ENCODE measurements at places on chromosomes 2 and 18.

DNA sequence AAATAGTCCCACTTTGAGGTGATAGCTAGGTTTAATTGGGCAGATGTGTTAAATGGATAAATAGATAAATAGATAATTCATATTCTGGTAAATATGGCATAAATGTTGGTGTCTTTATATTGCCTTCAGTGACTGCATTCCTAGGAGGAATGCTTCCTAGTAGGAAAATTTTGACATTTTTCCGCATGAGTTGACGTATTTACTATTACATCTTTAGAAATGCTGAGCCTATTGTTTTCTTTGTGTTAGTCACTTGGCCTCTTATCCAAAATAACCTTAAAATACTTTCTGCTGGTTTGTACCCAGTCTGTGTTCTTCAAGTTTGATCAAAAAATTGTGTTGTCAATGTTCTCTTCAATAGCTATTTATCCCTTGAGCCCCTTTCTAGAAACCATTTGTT is 495.6 kb upstream of the ZEB2 start:
- no peak for DNase-seq

- no peak for DNase-seq
These were observed 167.8 kb upstream of the HAAO start for GRCh38 chr2:42960002-42960841.

DNA sequence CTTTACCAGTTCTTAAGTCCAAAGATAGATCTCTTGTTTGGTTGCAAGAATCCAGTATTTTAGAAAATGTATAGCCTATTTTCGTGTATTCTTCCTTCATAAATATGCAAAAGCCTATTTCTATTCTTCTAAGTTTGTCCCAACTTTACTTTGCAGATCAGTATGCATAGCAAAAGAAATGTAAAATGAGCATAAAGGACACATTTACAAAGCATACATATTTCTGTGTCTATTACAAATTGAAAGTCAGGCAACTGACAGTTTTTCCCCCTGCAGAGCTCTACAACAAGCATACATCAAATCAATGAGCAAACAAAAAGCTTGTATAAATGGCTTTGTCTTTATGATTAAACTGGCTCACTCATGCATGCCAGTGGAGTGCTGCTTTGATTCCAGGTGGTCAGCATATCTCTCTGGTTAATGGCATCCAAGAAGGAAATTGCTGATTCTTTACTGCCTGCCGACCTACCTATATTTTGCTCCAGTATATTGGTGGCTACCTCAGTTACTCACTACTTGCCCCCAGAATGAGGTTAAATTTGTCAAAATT is 10.0 kb upstream of the VPS54 start:
- no peak for DNase-seq

DNA sequence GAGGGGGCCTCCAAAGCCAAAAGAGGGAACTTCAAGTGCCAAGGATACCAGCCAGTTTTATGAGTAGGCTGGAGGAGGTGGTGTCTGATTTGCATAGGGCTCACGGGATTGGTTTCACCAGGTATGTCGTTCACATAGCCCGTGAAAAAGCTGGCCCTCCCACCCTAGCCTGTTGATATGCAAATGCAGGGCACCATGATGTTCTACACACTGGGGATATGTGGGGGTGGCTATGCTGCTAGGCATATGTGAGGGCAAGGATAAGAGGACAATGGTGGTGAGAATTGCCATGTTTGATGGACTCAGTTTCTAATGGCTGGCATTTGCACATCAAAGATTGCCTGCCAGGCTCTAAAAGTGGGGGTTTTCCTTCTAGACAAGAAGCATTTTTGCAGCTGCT is 378.6 kb downstream of the DPP10 start:
- DNase-seq, result no peak

DNA sequence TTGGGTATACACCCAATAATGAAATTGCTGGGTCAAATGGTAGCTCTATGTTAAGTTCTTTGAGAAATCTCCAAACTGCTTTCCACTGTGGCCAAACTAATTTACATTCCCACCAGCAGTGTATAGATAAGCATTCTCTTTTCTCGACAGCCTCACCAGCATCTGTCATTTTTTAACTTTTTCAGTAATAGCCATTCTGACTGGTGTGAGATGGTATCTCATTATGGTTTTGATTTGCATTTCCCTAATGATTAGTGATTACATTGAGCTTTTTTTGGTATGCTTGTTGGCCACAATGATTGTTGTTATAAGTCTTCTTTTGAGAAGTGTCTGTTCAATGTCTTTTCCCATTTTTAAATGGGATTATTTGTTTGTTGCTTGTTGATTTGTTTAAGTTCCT is 50.4 kb upstream of the EPAS1 start:
- DNase-seq, result peak; percentile 65

DNA sequence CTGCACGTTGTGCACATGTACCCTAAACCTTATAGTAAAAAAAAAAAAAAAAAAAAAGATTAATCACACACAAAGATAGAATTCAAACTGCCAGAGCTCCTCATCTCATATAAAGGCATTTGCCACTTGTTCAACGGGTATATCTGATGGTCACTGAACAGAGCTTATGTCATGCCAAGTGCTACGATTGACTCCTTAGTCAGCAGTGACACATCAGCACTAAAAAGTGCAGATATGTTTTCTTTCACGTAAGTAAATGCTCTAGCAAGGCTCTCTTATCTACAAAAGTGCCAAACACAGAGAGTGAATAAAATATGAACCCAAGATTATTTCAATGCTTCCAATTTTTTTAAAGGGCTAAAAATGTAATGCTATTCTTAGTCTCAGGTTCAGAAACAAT is 1.1 kb downstream of the LMAN1 start:
- DNase-seq, result peak; percentile 36

DNA sequence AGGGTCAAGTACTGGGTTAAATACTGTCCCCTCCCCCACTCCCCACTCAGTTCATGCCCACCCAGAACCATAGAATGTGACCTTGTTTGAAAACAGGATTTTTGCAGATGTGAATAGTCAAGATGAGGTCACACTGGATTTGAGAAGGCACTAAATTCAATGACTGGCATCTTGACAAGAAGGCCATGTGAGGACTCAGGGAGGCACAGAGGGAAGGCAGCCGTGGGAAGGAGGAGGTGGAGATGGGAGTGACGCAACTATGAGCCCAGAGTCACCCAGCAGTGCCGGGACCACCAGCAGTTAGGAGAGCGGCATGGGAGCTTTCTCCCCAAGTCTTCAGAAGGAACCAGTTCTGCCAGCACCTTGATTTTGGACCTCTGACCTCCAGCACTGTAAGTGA is 257.3 kb downstream of the BCL2 start:
- no peak for DNase-seq

DNA sequence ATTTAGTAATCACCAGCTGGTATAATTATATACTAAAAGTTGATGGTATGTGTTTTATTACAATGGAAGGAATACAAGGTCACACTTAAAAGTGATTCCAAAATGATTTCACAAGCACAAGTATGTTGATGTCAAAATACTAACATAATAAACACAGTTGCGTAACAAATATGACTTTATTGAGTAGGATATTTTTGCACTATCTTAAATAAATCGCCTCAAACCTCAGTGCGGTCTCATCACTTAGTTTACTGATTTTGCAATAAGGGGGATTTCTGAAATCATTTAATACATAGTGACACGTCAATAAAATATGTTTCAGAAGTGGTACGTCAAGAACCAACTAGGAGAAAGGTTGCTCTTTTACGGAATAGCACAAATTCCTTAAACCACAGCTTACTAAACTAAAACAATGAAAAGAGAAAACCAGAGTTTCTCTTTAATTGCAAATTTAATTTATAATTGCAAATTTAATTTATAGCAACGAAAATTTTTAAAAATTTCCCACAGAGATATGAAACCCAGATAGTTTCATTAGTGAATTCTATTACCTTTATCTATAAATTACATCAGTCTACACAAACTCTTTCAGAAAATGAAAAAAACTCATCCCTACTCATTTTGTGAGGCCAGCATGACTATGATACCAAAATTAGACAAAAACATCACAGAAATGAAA is 304.0 kb upstream of the REG3G start:
- DNase-seq, result peak; percentile 23

DNA sequence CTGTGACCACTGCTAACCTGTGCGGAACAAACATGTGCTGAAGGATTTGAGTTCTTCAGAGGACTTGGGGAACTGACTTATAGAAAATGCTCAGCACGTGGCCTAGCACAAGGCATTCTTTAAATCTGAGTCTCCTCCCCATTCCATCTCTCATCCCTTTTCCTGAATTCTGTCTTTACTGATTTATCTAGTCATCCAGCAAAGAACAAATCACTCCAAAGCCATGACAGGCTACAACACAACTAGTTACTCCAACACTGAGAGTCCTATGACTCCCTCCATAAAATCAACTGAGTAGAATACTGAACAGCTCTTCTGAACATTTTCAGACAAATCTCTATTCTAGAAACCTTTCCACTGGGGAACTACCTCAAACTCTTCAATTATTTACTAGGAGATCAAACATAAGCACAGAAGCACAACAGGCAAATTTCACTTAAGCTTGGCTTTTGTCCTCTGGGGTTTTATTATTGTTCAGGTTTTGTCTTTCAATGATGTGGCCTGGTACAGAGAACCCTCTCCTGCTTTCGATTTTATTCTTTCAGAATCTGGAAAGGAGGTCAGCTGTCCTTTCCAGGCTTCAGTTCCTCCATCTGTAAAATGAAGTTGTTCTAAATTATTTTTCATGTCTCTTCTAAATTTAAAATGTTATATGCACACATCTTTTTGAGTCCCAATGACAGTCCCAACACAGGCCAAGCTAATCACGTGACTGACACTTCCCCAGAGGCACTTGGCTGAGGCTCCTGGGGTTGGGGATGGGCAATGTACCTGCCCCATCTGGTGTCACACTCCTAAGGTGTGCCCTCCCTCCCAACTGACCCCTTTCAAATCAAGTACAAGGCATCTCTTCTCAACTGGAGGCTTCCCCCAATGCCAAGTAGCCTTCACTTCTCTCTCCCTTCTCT is 31.8 kb downstream of the RNU4ATAC start:
- no peak for DNase-seq

DNA sequence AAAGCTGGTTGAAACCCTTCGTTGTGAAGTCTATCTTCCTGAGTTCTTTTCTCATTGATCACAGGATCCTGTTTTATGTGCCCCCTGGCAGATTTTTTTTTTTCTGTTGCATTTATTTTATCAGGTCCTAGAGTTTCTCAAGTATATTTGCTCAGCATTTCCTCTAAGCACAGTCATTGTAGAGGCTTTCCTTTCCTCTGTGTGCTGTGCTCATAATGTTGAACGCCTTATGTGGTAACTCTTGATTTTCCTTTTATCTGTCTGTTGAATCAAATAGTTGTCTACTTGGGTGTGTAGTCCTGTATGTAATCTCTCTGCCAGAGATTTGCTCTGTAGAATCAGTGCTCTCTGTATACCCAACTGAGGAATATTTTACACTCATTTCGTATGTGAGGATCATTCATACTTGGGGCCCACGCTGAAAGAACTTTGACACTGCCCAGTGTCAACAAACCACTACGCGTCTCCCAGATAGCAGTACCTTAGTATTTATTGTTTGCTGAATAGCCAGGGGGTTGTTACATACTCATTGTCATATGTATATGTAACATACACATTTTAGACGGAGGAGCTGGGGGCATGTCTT is 118.2 kb downstream of the CTNNA2 start:
- no peak for DNase-seq

- no peak for DNase-seq
These were observed 105.0 kb upstream of the STK17B start for GRCh38 chr2:196276421-196276820.

- no peak for DNase-seq
These were observed 8.9 kb upstream of the SESTD1 start for GRCh38 chr2:179273461-179273962.

- no peak for DNase-seq
These were observed 188.7 kb upstream of the KLHL14 start for GRCh38 chr18:32961538-32961937.

DNA sequence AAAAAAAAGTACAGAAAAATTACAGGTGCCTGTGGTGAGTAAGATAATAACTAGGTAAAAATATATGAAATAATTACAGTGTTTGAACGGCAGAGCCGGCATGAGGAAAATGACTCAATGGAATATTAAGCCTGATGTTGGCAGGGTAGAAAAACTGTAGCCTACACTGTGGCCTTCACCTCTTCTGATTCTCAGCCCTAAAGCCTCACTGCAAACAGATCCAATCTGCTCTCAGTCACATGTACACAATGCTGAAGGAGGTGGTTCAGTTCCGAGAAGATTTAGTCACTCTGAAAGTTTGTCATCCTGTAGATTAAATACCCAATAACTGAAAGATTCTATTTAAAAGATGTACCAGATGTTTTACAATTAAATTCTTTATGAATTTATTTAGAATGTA is 66.9 kb upstream of the MAP3K20 start:
- no peak for DNase-seq

GRCh38 chr2:204505946-204506345 is 39.3 kb upstream of the PARD3B start:
- no peak for DNase-seq

- DNase-seq, result no peak
These were observed 5.9 kb downstream of the VAPA start for GRCh38 chr18:9919564-9920232.

DNA sequence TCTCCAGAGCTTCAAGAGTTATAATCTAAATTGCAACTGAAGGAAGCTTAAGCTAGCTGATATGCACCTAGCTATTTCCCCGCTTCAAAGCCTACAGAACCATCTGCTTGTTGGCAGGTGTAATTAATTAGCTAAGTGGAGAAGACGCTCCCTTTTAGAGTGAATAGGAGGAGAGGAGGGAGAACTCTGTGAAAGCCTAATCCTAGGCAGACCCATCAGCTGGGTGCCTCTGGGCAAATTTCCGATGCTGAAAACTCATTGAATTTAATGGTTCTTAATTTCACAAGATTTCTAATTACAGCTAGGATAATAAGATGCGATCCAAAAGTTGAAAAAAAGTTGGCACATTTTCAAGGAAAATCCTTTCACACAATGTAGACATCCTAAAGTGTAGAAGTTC is 735.9 kb downstream of the ERBB4 start:
- DNase-seq, result no peak

- DNase-seq, result no peak
These were observed 328.2 kb downstream of the PID1 start for GRCh38 chr2:228942856-228943255.

DNA sequence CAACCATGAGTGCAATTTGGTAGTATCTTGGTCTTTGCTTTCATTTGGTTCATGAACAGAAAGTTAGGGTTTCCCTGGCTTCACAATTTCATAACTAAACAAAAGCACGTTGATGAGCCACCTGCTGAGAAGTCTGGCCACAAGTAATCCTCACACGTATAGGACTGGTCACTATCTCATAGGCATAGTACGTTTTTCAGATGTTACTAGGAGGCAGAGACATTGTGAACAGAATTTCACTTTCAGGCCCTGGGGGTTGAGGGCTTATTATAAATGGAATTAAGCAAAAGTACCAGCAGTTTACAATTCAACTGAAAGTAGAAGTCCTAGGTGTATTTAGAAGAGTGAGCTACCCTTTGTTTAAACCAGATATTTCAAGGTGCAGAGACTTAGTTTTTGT is 277.1 kb downstream of the ALPK2 start:
- no peak for DNase-seq

- peak; percentile 92 for DNase-seq
These were observed at the start of gene PTPRM for GRCh38 chr18:7566567-7567473. Gene PTPRM, plus strand, starts transcription at chr18:7567316. Its CDS starts 503 bp downstream, at chr18:7567819.

- peak; percentile 11 for DNase-seq
These were observed 42.7 kb upstream of the CDH19 start for GRCh38 chr18:66646609-66647008.

- DNase-seq, result no peak
These were observed 405.8 kb downstream of the EPHA4 start for GRCh38 chr2:221166292-221166691.
